Stimulated activated CD8-positive, alpha-beta memory T cell treated with anti-CD3 and anti-CD28 coated beads, Interleukin-4, amount 100 ng/mL, for 1 hour (primary cell): ENCODE measurements at places on chromosomes 7 and 10.

DNA sequence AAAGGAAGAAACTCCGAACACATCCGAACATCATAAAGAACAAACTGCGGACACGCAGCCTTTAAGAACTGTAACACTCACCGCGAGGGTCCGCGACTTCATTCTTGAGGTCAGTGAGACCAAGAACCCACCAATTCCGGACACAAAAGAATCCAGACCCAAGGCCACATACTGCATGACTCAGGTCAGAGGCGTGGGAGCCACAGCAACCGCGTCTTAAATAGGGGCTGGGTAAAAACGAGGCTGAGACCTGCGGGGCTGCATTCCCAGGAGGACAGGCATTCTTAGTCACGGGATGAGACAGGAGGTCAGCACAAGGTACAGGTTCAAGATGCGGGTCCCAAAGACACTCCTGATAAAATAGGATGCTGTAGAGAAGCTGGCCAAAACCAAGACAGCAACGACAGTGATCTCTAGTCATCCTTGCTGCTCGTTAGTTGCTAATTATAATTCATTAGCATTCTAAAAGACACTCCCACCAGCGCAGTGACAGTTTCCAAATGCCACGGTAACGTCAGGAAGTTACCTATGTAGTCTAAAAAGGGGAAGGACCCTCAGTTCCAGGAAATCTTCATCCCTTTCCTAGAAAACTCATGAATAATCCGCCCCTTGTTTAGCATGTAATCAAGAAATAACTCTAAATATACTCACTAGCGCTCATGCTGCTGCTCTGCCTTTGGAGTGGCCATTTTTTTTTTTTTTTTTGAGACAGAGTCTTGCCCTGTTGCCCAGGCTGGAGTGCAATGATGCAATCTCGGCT is 19.3 kb downstream of the AP5Z1 start:
- no peak for DNase-seq

DNA sequence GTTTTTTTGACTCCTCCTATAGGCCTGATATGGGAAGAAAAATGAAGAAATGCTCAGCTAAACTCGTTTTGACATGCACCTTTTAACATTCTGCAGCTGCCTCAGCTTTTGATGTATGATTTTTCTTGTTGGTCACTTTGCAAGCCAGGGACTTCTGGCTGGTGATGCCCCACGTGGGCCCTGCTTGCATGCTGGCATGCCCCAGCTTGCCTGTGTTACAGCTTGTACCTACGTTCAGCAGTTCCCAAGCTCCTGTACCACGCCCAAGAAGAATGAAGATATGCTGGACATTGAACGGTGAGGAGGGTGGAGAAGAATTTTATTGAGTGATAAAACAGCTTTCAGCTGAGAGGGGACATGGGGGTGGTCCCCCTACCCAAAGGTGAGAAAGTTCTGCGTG is 245.6 kb upstream of the FZD8 start:
- no peak for DNase-seq

- no peak for DNase-seq
These were observed 177.3 kb upstream of the ZNF32 start for GRCh38 chr10:43825984-43826383.

DNA sequence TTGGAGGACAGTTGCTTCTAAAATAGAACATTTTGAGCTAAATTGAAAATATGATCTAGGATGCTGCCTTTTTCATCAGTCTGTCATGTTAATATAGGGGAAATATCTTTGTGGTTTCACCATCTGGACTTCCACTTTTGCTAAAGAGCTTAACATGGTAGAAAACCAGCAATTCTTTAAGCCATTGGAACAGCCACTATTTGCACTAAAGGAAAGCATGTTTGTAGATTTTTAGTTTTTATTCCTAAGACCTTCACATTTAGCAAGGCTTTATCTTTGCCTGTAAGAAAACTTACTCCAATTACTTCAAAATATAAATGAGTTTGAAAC is 291.0 kb downstream of the RNLS start:
- DNase-seq, result no peak

- DNase-seq, result no peak
These were observed 48.4 kb upstream of the SEMA3C start for GRCh38 chr7:80967071-80967916.

GRCh38 chr7:145902123-145902522 is 214.5 kb upstream of the CNTNAP2 start:
- DNase-seq, result no peak
